ENCODE measurements at places on chromosomes 11 and 22.

DNA sequence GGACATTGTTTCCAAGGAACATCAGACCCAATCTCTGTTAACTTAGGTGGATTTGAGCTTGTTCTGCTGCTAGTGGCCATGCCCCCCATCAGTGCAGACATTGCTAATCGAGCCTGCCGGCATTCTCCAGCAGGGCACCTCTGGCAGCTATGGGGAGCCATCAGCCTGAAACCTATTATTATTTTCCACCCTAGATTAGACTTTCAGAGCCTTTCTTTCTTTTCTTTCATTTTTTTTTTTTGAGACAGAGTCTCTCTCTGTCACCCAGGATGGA lies 4.9 kb downstream of the CACNA1I start:
- no peak for DNase-seq

DNA sequence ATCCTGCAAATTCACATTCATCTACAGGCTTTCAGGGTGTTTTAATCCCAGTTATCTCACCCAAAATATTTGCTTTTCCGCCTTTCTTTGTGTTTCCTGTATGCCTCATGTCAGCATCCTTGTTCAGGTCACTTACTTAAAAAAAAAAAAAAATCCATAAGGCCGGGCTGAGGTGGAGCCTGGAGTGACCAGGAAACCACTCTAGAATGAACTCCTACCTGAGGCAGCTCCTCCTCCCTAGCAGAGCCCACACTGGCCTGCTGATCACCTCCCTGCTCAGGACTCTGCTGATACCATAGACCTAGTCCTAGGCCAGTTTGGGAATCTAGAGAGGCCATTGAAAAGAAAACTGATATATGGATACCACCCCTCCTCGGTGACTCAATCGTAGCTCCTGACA lies 8.7 kb upstream of the DGAT2 start:
- no peak for DNase-seq

DNA sequence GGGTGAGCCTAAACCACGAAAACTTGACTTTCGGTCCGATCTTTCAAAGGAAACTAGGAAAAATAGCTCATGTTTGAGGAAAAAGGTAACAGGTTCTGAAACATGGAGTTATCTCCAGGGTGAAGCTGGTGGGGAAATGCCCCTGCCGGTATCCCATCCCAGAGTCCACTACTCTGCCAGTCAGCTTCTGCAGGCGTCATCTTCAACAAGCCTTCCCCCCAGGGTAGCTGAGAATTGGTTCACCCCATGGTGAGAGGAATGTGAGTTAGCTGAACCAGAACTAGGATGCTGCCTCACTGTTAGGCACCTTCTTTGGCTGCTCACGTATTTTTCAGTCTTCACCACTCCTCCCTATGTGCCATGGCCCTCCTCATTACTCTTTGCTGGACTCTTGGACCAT lies 1.1 kb downstream of the GVQW3 start:
- no peak for DNase-seq

DNA sequence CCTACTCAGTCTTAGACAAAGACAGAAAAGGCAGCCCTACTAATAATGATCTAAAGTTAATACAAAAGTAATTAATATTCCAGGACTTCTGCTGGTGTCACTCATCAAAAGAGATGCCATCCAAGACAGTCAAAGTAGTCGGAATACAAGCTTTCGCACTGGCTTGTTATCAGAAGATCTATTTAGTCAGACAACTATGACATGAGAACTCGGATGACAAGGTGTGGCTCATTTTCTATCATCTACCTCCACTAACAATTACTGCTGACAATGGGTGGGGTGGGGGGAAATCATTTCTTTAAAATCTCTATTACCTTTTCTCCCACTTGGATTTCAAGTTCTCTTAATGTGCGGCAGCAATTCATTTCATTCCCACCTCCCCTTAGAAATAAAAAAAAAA lies 56.7 kb downstream of the EFCAB6 start:
- no peak for DNase-seq

DNA sequence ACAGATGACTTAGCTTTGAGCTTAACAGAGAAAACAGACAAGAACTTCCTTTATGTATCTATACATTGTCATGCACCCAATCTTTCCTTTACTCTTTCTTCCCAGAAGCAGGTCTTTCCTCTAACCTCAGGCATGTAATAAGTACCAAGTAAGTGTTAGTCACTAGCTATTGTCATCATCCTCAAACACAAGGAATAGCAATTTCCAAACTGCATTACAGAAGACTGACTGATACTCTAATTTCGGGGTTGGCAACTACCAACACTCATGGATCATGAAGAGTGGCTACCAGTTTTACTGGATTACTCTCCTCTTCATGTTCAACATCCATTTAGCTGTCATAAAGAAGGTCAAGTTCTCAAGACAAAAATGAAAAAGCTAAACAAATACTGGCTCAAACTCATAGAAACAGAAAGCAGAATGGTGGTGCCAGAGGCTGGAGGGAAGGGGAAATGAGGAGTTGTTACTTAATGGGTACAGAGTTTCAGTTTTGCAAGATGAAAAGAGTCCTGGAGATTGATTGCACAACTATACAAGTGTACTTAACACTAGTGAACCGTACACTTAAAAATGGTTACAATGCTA lies 111.6 kb downstream of the SIK3 start:
- DNase-seq: peak; percentile 65
